ENCODE measurements at places on chromosomes 6 and 20.

DNA sequence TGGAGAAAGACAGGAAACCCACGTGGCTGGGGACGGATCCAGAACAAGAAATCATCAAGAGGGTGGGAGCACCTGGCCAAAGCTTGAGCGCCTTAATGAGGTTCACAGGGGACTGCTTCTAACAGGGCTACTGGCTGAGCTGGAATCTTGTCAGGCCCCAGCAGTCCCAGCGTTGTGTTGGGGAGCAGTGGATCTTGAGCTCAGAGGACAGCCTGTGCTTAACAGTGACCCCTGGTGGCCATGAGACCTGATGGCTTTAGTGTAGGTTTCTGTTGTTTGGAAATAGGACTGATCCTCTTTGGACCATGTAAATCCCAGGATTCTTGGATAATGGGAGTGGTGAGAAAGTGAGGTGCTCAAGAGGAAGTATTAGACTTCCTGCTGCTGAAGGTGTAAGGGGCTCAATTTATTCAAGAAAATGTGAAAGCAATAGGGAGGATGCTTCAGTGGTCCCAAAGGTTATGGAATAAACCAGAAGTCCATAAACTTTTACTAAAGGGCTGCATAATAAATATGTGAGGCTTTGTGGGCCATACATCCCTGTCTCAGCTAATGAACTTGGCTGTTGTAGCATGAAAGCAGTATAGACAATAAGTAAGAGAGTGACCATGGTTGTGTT lies 216.2 kb downstream of the NFATC2 start:
- DNase-seq, result peak; percentile 9

DNA sequence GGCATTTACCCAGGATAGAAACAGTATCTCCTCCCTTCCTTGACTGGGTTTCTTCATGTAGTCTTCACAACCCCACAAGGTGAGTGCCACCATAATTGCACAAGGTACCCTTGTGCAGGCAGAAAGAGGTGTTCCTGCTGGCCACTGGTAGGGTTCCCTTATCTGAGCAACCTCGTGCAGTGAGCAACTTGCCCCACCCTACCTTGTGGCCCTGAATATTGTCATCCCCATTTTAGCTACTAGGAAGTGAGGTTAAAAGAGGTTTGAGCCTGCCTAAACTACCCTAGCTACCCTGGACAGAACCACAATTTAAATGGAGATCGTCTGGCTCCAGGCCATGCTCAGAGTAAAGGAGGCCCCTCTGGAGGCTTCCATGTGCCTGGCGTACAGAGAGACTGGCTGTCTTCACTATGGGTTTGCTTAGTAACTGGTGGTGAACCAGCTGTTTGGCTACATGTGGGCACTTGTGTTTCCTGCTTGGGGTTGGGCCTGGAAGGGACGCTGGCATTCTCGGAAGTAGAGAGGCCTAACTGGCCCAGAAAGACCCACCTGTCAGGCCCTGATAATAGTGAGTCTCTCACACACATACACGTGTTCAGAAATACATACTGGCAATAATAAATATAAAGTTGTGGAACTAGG lies 148.8 kb downstream of the LRFN2 start:
- no peak for DNase-seq

GRCh38 chr6:141199074-141199473 lies 933.7 kb upstream of the GJE1 start:
- DNase-seq, result no peak

DNA sequence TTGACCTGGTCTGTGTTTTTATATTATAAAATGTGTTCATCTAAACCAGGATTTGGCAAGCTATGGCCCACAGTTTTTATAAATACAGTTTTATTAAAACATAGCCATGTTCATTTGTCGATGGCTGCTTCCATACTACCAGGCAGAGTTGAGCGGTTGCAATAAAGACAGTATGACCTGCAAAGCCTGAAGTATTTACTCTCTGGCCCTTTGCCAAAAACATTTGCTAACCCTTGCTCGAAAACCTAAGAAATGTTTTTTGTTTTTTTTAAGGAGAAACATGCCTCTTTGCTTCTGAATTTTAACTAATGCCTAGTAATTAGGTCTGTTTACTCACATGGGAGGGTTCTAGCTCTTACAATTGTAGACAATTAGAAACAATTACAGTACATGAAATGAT lies 67.4 kb upstream of the SMIM28 start:
- DNase-seq, result no peak

GRCh38 chr20:22946596-22946995 lies 88.5 kb upstream of the SSTR4 start:
- DNase-seq, result no peak

DNA sequence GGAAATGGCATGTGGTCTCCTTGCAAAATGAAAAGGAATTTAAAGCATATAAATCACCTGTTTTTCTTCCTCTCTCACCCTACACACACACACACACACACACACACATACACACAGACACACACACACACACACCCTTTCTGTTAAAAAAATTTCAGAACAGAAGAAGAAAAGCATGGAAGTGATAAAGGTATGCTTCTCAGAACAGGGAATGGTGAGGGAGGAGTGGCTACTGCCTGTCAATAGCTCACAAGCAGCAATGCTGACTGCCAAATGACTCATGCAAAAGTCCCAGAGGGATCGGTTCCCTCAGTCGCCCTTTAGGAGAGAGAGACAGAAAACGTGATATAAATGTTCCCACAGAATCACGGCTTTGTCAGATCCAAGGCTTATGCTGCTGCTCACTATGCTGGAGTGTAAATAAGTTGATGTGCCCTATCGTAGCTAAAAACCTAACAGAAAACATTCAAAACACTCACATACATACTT lies 102.6 kb downstream of the IBTK start:
- DNase-seq, result no peak

GRCh38 chr6:6891949-6892461 lies 215.8 kb upstream of the RREB1 start:
- DNase-seq, result no peak

DNA sequence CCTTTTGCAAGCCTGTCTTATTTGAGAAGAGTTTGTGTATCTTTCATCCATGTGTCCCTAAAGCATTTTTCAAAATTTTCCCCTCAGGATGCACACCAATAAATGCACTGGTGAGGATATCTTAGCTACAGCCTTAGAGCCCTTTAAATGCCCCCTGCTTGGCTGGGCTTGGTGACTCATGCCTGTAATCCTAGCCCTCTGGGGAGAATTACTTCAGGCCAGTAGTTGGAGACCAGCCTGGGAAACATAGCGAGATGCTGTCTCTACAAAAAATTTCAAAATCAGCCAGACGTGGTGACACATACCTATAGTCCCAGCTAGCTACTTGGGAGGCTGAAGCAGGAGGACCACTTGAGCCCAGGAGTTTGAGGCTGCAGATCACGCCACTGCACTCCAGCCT lies 33.8 kb upstream of the PLCB4 start:
- DNase-seq, result no peak

- no peak for DNase-seq
Measured at GRCh38 chr6:88914180-88914579, 49.2 kb downstream of the RNGTT start.

DNA sequence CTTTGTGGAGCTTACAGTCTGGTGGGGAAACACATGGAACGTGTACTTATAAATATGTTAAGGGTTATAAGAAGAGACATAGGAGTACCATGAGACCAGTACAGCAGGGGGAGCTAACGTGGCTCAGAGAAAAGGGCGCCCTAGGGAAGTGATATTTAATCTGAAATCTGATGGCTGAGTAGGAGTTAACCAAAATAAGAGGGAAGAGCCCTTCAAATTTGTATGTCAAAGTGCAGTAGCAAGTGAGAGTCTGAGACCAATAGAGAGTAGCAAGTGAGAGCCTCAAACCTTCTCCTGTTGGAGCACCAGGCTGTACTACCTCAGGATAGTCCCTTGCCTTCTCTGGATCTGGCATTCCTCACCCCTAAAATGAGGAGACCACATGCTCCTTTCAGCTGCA lies 6.1 kb upstream of the PKIG start:
- DNase-seq, result no peak

- DNase-seq, result no peak
Measured at GRCh38 chr20:4111440-4112411, 96.4 kb upstream of the RNF24 start.

DNA sequence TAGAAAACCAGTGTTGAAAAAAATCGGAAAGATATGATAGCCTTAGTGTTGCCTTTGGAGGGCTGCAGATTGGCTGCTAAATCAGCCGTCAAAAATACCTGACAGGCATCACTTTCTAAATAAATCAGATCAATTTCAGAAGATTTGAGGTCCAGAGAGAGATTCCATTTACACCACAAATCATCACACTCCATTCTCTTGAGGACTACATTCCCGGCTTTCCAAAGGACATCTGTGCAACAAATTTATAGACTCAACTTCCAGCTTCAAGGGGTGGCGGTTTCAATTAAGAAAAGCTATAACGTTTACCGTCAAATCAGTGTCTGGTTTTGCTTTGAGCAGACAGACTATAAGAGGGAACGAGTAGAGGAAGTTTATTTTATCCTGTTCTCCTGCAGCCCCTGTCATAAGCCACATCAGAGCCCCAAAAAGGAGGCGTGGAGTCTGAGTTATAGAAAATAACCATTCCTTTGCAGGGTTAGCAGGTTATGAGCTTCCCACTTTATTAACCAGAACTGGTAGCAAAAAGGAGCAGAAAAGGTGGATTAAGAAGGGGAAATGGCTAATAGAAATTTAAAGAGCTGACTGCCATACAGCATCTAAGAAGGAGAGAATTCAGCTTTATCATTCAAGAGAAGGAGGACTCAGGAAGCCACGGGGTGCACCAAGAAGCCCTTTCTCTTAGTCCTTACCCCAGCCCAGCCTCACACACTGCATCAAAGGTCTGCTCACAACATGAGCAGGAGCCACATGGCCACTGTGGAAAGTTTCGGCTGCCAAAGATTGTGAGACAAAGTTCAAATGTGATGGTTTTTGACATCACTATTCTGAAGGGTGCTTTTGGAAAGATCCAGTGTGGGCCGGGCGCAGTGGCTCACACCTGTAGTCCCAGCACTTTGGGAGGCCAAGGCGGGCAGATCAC lies 12.9 kb upstream of the UQCC2 start:
- no peak for DNase-seq

- DNase-seq, result no peak
Measured at GRCh38 chr6:84809455-84809854, 45.1 kb upstream of the TBX18 start.
